Stimulated activated effector memory CD8-positive, alpha-beta T cell treated with anti-CD3 and anti-CD28 coated beads, Interleukin-12 subunit alpha, Interleukin-12 subunit beta, amount 100 ng/mL, for 72 hours (primary cell): ENCODE measurements at places on chromosomes 7 and 10.

- no peak for DNase-seq
Observed at GRCh38 chr7:77262316-77262715, 62.7 kb upstream of the FGL2 start.

DNA sequence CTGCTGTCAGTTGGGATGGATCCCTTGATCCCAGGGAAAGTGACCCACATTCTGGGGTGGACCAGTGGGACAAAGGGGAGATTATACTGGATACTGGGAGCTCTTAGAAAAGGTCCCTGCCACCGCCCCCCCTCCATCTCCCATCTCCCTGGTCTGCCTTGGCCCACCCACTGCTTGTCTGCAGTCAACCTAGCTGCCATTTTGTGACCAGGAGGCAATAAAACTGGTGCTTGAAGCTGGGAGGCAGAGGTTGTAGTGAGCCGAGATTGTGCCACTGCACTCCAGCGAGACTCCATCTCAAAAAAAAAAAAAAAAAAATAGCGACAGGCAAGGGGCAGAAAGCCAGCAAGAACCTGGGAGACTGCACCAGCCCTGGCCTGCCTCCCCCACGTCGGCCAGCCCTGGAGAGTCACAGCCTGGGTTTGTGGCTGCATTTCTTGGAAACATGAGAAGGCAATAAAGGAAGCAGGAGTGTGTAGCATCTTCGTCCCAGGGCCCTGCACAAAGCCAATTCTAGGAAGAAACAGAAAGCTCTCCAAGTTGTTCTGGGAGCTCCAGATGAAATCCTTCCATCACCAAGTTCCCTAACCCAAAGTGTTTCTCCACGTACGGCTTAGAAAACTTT is 4.7 kb upstream of the ARPC1B start:
- no peak for DNase-seq

DNA sequence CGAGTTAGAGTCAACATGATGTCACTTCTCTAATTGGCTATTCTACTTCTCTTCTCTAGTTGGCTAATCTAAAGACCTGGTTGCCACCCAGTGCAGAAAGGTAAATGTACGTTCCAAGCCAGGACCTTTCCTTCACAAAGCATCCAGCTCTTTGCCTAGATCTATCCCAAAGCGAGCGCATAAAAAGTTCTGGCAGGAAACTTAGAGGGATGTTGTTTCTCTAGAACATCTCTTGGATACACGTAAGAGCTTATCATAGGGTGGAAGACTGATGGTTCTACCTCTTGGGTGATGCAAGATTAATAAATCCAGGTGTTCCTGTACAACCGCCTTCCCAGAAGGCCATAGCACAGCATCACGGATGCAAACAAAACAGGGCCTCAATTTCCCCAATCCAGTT is at the start of gene TAS2R38:
Gene TAS2R38, minus strand, starts transcription at position 101 of the 400 bp plus-strand sequence. Its CDS starts 84 bp downstream, at position 17.
- DNase-seq: no peak

GRCh38 chr7:105896407-105896911 is 20.1 kb upstream of the ATXN7L1 start:
- no peak for DNase-seq

DNA sequence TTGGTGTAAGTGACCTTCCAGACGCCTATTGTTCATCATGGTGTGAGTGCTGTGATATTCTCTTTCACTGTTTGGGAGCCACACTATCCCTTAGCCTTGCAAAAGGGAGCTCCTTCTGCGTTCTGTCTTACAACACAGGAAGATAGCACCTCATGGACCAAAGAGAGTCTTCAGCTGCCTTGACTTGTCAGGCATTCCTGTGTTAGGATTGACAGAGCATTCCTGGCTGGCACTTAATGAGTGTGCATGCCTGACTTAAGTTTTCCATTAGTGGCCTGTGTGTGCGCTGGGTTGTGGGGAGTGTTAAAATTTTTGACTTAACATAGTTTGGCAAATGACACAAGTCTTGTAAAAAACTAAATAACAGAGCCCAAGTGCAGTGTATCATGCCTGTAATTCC is 21.9 kb upstream of the MSRB2 start:
- DNase-seq: no peak

- DNase-seq: no peak
Observed at GRCh38 chr10:92789786-92790185, 58.5 kb upstream of the EXOC6 start.

DNA sequence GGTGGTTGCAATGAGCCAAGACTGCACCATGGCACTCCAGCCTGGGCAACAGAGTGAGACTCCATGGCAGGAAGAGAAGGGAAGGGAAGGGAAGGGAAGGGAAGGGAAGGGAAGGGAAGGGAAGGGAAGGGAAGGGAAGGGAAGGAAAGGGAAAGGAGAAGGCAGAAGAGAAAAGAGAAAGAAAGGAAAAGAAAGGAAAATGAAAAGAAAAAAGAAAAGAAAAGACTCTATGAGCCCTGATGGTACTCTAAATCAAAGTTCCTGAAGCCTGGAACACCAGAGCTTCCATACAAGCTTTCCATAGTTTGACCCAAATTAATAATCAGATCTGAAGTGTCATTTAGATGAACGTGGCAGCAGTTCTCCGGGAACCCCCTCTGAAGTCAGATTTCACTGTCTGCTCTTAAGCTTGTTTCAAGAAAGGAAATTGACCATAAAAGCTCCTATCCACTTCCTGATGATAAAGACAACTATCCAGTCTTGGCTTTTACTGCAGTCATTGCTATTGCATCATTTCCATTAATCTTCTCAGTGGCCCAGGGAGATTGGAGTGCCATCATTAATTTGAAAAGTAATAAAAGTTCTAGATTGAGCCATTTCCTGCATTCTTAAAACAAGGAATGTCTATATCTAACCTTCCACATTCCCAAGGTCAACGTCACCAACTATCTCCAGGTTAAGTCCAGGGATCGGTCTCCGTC is 44.2 kb upstream of the FRMD4A start:
- no peak for DNase-seq

- peak; percentile 71 for DNase-seq
Observed at GRCh38 chr7:105675934-105676371, 94.7 kb upstream of the EFCAB10 start.

GRCh38 chr7:2082139-2082998 is 150.4 kb downstream of the MAD1L1 start:
- no peak for DNase-seq

- DNase-seq: no peak
Observed at GRCh38 chr10:86062647-86063145, 303.9 kb downstream of the GRID1 start.

DNA sequence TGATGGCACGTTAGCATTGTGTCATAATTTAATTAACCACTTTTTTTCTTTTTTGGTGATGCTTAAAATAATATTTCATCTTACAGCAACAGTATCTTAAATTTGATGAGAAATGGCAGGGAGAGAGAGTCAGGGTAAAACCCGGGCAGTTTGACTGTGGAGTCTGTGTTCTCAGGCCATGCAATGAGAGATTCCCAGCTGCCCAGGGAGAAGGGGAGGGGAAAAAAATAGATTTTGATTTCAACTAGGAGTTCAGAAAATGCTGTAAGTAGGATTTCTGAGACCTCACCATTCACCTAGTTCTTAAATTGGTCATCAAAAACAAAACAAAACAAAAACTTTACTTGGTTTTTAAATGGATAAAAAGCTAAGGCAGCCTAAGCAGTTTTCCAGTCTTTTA is 37.4 kb upstream of the XPNPEP1 start:
- DNase-seq: no peak

DNA sequence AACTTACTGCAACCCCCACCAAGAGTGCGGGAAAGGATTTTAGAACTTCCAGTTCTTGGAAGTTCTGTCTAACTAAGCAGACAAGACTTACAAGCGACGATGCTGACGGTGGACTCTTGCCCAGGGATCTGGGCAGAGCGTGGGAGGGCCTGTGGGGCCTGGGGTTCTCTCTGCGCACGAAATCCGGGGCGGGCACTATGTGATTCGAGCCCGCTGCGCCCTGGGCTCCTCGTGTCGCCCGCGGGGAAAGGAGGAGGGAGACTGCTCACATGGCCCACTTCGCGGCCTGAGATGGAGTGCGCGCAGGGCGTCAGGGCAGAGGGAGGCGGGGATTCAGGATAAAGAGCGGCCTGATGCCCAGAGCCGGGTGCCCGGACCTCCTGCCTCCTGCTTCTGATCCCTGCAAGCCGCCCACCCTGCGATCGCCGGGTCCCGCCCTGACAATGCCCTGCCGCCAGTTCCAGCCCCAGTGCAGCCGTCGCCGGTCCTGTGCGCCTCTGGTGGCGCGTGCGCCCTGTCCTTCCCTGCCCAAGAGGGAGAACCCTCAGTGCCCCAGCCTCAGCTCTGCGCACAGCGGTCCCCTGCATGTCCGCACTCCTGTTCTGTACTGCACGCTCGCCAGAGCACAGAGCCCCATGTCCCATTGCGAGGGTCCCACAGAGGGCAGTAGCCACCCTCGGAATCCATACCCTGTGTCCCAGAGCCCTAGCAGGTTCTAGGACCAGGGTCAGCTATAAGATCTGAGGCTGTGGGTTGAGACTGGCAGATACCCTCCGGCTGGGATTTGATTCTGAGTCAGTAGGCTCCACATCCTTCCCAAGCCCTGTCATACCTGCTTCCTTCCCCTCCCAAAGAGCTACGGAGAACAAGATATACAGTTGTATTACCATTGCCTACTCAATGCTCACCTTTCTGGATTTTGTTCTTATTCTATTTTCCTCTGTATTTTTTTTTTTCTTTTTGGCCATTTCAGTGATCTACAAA is 99.4 kb upstream of the TMEM106B start:
- no peak for DNase-seq

DNA sequence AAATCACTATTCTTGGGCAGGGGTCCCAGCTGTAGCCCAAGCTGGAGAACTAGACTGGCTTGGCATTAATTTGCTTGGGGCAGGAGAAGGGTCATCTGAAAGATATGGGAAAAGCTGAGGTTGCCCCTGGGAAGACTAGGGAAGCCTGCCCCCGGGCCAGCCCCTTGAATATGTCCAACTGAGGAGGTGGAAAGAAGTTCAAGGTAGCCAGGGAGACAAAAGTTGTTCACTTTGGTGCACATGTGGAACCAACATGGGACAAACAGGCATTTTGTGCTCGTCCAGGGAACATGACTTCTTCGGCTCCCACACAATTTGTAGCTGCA is 1.4 kb upstream of the LRRC61 start:
- DNase-seq: no peak

GRCh38 chr7:159025161-159025779 is 119.4 kb downstream of the VIPR2 start:
- no peak for DNase-seq

DNA sequence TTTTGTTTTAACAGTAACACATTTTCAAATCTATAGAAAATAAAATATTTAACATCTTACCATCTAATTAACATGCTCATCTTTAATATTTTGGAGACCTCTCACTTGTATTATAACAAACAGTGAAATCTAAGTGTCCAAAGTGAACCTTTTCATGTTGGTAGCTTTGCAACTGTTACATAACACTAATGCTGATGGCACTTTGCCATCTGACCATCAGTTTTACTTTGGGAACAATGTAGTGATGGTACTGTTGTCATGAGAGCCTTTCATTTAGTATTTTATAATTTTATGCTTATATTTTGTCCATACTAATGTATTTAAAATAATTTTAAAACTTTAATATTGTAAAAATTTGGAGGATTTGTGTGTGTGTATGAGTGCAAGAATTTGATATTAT is 1017.0 kb upstream of the KCND2 start:
- DNase-seq: no peak

DNA sequence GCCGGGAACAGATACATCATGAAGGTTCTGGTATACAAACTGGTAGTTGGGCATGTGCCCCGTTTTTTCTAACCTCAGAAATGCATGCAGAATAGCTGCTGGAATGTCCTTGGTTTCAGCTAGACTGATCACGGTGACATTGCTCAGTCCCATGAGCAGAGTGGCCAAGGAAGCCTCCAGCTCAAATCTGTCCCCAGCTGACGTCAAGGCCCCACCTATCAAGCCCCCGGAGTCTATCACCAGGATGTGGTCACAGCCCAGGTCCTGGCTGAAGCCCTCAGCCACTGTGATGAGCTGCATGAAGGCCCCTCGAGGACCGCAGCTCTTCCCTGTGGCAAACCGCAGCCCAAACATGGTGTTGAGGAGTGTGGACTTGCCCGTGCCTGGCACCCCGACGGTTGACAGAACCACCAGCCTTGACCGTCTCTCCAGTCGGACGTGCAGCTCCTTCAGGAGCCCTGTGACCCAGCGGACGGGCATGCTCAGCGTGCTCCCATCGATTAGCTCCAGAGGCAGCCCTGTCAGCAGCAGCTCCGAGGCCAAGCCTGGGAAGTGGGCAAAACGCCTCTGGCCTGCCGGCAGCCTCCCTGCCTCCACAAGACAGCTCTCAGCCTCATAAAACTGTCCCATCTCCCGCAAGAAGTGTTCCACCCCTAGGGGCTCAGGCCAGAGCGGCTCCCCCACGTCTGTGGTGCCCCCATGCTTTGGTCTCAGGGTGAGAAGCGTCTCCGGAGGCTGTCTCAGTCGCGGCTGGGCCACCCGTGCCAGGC is 7.8 kb upstream of the MRPS24 start:
- no peak for DNase-seq
